Urothelium cell line (cell line): ENCODE measurements at places on chromosomes 3 and 15.
A peak's percentile ranks its signal among the peaks of the same experiment; 100 is the strongest.

GRCh38 chr15:25392806-25393205 lies 46.0 kb downstream of the UBE3A start:
- no peak for DNase-seq

DNA sequence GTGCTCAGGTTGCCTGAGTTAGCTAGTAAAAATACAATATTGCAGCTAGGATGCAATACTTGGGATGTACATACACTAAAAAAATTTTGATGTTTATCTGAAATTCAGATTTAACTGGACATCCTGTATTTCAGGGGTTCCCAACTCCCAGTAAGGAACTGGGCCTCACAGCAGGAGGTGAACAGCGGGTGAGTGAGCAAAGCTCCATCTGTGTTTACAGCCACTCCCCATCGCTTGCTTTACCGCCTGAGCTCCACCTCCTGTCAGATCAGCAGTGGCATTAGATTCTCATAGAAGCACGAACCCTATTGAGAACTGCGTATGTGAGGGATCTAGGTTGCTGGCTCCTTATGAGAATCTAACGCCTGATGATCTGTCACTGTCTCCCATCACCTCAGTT lies 285.1 kb upstream of the PROK2 start:
- no peak for DNase-seq

- no peak for DNase-seq
Measured at GRCh38 chr15:80595396-80595795, 99.7 kb upstream of the ABHD17C start.

GRCh38 chr3:19945534-19945933 lies 1.4 kb upstream of the RAB5A start:
- peak; percentile 21 for DNase-seq

GRCh38 chr15:67674983-67675382 lies 132.5 kb downstream of the MAP2K5 start:
- DNase-seq, result no peak
